Daoy (cell line): ENCODE measurements at places on chromosomes 1 and 21.

DNA sequence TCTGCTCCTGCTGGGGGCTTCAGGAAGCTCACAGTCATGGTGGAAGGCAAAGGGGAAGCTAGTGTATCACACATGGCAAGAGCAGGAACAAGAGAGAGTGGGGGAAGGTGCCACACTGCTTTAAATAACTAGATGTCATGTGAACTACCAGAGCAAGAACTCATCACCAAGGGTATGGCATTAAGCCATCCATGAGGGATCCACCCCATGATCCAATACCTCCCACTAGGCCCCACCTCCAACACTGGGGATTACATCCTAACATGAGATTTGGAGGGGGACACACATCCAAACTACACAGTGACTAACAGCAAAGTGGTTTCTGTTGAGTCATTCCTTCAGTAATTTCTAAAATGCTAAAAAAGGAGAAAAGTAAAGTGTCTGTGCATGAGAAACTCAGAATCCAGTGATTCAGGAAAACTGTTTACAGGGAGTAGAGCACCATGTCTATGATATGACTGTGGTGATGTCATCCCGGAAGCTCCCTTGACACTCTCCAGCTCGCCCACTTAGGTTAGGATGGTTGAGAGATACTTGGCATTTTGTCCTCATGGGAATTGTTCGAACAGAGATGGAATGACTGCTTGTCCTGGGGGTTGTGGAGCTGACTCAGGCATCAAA, 50.3 kb downstream of the CHD1L start:
- DNase-seq: peak; percentile 37

DNA sequence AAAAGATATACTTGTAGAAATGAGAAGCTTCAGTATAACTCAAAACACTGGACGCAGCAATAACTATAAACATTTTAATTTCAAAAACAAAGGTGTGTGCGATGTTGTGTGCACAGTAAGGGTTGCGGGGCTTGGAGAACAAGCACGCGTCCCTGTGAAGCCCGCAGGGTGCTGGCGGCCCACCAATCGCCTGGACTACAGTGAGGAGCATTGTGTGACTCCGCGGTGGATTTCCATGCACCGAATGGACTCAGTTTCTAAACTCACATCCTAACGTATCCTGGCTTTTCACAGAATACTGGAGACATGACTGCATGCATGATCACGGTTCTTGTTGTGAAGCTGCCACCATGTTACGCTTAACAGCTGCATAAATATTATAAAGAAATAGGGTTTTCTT, 33.0 kb downstream of the NTPCR start:
- DNase-seq: no peak

- no peak for DNase-seq
Observed at GRCh38 chr1:109773900-109774485, 10.3 kb upstream of the EPS8L3 start.

DNA sequence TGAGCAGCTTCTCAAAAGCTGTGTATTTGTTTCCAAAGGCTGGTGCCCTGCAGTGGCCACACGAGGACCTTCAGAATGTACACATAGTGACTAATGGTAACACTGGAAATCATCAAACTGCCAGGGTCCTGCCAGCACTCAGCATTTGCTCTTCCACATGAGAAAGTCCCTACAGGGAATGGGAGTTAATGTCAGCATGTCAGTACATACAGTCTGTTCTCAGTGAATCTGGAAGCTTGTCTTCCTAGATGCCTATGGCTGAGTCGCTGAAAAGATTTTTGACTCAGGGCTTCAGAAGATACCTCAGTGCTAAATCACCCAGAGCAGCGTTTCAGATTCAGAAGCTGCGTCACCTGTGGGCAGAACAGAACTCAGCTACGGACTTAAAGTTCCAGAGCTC, 108.2 kb downstream of the CDC7 start:
- DNase-seq: peak; percentile 35

DNA sequence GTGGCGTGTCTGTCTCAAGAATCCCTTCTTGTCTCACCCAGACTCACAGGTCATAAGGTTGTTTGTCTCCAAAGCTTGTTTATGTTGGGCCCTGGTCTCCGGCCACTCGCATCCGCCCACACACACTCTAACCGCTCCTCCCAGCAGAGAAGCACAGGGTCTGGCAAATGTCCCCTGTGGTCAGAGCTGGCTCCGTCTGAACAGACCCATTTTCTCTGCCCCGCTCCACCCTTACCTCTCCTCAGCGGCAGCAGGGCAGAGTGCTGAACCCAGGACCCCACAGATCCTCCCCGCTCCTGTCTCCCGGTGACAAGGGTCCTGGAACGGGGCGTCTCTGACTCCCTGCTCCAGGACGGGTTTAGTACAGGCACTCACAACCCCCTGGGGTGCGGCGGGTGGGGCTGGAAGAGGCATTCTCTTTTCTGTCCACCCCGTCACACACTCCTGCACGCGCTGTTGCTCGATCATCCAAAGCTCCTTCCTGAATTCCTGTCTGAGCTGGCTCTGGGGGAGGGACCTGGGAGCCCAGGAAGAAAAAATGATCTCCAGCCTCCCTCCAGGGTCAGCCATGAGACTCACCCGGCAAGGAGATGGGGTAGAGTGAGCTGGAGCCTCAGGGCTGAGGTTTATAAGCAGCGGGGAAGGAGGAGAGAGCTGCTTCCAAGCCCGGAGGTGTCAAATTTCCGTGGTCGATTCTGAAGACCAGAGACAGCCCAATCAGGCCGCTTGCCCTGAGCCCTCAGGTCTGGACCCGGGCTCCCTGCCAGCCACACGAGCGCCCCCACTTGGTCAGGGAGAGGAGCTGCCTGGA, at the start of gene S100A13:
TSS of gene S100A13 (minus strand) at position 602 of the 811 bp plus-strand sequence. CDS start 1,033 bp downstream, outside the sequence.
- DNase-seq: peak; percentile 93

- DNase-seq: peak; percentile 73
Observed at GRCh38 chr1:226002667-226003501, 3.7 kb upstream of the SDE2 start.

GRCh38 chr1:21759818-21760217, 23.1 kb downstream of the USP48 start:
- no peak for DNase-seq

DNA sequence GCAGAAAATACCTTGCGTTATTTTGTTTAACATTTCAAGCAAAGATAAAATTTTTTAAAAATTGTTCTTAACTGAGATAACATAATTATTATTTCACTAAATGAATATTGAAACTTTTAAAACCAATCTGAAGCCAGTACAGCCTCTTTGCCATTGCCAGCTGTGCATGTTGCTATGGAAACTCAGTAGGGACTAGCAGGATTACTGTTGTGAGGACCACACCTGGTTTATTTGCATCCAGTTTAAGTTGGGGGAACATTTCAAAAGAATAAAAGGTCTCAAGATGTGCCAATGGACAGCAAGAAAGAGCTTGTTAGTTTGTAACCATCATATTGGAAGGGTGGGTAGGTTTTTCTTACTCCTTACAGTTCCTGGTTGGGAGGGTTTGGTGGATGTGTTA, 80.7 kb downstream of the POU2F1 start:
- DNase-seq: no peak

- no peak for DNase-seq
Observed at GRCh38 chr21:44348861-44349260, 4.6 kb upstream of the TRPM2 start.

- no peak for DNase-seq
Observed at GRCh38 chr1:29870621-29871020, 634.3 kb downstream of the PTPRU start.

DNA sequence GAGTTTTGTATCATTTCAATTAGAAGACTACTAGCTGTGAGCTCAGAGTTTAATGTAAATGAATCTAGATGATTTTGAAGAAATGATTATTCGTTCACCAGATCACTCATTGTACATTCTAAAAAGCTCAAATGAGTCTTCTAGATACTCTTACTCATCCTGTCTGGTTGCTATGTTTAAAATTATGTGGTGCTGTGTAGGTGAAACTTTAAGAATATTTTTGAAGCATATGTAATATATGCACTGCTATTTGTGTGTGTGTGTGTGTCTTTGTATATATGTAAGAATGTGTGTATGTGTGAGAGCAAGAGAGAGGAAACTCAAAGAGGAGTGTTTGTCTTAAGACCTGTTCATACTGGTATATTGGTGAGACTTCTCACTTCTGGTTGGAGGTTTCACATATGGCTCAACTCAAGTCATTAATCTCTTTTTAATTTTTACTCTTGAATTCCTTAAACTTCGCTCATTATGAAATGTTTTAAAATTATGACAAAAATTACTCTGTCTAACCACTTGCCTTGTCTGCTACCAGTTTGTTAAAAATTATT, 8.6 kb upstream of the C1orf105 start:
- DNase-seq: no peak

DNA sequence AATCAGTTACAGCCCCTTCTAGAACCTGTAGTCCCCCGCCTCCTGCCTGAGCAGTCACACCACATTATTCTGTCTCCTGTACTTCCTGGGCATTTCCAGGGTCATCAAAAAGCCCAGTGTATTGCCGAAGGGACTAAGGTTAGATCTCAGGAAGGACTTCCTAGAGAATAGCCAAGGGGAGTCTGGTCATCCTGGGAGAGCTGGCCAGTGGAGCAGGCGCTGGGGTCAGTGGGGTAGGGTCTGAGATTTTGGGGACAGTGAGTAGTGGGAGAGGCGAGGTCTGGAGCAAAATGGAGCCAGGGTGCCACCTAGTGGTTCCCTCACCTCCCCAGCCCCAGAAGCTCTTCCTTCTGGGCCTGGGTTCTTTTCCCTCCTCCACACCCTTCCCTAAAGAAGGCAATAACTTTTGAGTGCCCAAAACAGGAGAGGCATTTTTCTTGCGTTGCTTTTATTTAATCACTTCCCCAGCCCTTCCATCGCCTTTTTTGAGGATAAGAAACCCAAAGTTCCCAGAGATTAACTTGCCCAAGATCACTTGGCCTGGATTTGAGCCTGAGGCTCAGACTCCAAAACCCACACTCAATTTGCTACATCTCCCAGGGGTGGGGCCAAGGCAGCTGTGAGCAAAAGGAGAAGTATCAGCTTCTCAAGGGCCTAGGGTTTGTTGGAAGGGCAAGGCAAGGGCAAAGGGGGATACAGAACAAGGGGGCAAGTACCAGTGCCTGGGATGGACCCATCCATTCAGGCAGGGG, 7.3 kb upstream of the PMVK start:
- DNase-seq: peak; percentile 53

- no peak for DNase-seq
Observed at GRCh38 chr1:93526431-93526830, 78.5 kb downstream of the FNBP1L start.

DNA sequence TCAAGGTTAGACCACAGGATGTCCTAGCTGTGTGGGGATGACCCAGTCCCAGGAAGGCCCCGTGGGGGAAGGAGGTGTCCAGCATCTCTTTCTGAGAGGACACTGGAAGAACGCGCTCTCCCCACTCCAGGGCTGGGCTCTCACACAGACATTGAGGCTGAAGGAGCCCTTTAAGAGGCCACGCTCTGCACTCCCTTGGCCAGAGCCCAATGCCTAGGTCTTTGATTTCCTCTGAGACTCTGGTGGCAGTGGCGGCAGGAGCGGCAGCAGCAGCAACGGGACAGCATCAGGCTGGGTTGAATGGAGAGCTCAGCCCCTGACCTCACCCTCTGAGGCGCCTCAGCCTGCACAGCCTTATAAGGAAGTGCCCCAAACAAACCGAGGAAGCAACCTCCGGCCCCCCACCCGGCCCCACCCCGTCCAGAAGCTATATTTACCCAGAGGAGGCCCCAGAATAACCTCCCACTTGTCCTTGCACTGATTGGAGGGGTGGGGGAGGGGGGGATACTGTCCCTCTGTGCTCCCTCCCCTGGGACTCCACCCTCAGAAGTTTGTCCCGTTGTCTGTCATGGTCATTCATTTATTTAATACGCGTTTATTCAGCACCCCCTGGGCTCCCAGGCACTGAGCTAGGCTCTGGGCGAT, 12.3 kb downstream of the NES start:
- peak; percentile 36 for DNase-seq

GRCh38 chr1:204970937-204971336, 72.1 kb upstream of the CNTN2 start:
- no peak for DNase-seq

- no peak for DNase-seq
Observed at GRCh38 chr1:198879711-198880306, 241.0 kb downstream of the PTPRC start.

DNA sequence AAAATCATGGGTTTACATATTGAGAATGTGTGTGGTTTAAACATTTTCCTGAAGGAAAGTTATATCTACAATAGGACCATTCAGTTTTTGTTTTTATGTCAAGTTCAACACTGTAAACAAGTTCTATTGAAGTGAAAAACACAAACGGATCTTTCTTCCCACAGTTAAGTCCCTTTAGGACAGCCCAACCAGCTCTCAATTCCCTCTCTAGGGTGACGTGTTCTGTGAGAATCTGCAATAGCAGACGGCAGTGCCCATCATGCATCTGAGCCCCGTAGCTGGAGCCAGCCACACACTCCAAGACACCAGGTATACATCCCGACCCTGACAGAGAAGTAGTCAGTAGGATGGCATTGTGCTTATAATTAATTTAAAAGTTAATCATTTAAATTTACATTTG, 26.3 kb upstream of the IVNS1ABP start:
- no peak for DNase-seq

- no peak for DNase-seq
Observed at GRCh38 chr1:43708002-43708410, 670 bp downstream of the ST3GAL3 start.

DNA sequence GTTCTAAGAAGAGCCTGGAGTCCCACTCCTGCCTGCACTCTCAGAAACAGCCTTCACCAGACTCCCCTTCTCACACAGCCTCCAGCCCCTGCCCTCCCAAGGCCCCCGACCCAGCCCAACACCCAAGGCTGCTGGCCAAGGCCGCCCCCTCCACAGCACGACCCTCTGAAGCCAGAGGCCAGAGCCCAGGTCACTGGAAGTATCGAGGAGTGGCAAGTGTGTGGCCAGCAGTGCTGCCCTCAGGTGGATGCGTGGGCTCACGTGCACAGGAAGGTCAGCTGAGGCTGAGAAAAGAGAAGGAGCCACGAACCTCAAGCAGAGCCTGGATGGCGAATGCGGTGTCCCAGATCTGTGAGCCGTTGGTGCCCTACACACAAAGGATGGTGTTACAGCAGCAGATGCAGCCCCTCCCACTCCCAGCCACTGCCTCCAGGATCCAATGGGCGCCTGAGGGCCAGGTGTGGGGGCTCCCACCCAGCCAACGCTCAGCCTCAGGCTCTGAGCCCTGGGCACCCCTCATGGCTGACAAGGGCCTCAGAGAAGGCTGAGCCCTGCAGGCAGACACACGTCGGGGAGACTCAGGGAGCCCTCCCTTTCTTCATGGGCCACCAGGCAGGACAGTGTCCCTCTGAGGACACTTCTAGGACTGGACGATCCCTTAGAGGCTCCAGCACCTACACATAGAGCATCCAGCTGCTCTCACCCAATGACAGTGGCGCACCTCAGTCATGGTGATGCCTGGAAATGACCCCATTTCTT, 18.0 kb downstream of the LSS start:
- DNase-seq: no peak

DNA sequence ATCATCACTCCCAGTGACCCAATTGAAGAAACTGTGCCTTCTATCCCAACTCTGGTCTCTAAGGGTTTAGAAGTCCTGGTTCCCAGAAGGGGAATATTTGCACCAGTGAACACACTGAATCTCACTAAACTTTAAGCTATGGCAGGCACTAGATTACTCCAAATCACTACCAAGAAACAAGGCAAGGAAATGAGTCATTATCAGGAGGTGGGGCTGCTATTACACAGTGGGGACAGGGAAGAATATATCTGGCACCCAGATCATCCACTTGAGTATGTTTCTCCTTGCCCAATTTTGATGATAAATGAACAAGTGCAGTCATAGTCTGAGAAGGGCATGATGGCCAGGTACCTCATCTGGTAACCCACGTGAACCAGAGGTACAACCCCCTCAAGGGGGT, 7.0 kb downstream of the MRPL9 start:
- peak; percentile 26 for DNase-seq
